ENCODE measurements at places on chromosomes 13 and 19. TPM values are rescaled to one million over a fixed set of nuclear protein-coding genes. Genes with fewer than 3 reads are reported as not detected.

Gene KIR3DL2
- not detected for total RNA-seq

DNA sequence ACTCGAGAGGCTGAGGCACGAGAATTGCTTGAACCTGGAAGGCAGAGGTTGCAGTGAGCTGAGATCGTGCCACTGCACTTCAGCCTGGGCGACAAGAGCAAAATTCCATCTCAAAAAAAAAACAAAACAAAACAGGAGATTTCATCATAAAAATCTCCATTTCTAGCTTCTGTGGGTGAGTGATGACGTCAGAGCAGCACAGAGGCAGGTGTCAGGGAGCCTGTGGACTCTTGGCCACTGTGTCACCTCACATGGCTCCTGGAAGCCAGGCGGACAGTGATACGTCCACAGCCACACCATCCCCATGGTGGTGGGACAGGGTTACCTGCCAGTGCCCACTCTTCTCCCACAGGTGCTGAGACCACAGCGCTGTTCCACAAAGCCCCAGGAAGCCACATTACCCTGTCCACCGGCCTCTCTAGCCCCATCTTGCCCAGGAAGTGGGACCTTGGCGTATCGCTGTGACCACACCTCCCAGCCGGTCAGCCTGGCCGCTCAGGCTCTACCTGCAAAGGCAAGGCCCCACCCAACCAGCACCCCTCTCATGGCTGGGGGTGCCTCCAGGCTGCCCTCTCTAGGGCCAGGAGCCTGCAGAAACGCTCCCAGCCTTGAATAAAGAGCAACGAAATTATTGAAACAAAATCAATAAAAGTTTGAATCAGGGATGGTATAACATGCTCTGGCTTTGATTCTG lies 2.5 kb upstream of the FXYD3 start:
- no peak for DNase-seq

GRCh38 chr13:46659413-46660065 lies 106.6 kb downstream of the LRCH1 start:
- DNase-seq: no peak

DNA sequence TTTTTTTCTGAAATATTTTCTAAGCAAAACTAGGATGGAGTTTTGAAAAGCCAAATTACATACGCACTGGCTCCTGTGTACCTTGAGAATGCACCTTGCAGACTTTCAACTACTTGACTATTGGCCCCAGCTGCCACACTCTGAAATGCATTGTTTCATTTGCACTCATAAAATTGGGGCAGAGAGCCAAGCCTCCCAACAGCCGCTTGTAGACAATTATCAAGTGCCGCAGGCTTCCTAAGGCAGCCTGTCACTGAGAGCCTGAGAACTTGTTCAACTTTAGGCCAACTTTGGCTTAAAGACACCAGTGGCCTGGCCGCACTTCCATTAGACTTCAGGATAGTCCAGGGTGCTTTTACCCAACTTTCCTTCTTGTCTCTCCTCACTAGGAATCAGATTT lies 115.7 kb upstream of the STARD13 start:
- DNase-seq: no peak

Gene CEACAM1
- 1.2 TPM for total RNA-seq

Gene NLRP7
- total RNA-seq: not detected

Data from esophagus muscularis mucosa (tissue), 4 donors.